ENCODE measurements at places on chromosomes 1 and 21.

GRCh38 chr21:42142627-42143026 lies 71.5 kb downstream of the UMODL1 start:
- DNase-seq = no peak

- DNase-seq = no peak
Measured at GRCh38 chr1:19160831-19161230, 49.2 kb downstream of the UBR4 start.

DNA sequence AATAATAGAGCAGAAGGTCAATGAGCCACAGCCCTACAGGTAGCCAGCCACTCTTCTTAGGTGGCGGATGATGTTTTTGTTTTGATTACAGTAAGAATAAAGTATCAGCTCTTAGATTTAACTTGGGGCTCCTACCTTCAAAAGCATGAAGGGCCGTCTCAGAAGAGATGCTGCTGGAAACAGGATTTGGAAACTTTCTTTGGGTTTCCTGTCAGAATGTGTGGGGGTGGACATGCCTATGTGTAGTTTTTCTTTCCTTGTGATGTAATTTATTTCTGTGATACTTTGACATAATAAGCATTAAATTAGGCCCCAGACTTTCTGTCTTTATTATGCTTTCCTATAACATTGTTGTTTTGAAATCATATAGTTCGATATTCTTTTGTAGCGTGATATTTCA lies 1.5 kb downstream of the RAP1A start:
- no peak for DNase-seq

DNA sequence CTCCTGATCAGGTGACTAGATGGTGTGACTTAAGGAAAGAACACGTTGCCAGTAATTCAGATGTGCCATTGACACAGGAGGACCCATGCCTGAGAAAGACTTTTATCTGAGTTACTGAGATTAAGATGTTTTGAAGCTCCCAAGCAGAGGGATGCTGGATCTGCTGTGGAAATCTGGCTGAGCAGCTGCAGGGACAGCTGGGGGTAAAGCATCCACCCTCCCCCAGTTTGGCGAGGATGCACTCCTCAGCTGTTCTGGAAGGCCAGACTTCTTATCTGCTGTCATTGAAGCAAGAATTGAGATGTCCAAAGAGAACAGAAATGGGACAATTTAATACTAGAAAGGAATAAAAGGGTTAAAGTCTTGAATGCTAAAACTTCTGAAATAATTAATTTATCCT lies 25.7 kb downstream of the TTC3 start:
- no peak for DNase-seq

DNA sequence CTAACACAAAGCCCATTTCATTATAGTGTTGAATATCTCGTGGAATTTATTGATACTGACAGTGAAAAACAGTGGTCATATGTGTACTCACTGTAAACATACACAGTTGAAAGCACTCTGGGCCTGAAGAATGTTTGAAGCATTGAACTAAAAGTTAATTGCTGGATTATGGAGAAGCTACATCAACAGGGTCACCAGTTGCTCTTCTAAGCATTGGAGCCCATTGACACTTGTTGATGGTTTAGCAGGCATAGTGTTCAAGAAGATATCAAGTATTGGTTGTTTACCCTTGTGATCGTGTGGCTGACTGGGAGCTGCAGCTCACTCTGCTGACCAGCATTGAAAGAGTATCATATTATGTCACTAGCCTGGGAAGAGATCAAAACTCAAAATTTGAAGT lies 10.3 kb downstream of the ZYG11A start:
- no peak for DNase-seq

DNA sequence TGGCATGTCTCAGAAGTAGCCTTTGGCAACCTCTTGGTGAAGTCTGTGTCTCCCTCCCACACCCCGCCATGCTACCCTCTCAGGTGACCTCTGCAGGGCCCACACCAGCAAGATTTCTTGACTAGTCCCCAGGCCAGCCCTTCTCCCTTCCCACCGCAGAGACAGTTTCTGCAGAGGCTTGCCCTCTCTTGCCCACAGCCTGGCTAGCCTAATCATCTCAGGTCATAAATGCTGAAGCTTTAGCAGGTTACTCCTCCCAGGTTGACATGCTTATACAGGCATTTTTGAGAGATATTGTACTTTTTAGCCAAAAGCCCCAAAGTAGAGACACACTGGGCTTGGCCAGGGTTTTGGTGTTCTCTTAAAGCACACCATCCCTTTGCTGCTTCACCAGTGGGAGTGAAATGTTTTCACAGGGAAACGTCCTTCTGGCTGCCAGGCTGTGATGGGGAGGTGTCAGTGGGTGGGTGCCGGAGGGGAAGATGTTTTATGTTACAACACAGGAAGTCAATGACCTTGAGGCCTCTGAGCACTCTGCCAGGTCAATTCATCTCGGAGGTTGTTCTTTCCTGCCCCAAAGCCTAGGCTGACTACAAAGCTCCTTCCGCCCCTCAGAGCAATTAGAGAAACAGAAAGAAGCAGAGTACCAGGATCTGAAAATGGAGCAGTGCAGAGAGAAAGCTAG lies 58.5 kb downstream of the STYXL2 start:
- no peak for DNase-seq

DNA sequence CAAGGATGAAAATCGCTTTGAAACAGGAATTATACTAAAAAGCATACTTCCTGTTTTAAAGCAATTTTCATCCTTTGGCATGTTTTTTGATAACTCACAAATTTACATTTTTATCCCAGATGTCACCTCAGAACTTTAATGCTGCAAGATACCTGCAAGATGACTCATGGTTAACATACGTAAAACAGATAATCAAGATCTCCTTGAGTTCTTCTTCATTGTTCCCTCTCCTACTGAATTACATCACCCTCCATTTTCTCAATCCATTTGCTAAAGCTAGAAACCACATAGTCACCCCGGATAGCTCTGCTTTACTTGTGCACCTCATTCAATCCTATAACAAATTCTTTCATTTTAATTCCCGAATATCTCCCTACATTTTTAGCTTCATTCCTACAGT lies 1114.2 kb downstream of the PLA2G4A start:
- DNase-seq = no peak

GRCh38 chr1:171868217-171868803 lies 27.0 kb downstream of the DNM3 start:
- DNase-seq = no peak

- DNase-seq = no peak
Measured at GRCh38 chr1:179598631-179599030, 7.0 kb downstream of the TDRD5 start.

GRCh38 chr1:209542585-209542984 lies 40.9 kb upstream of the CAMK1G start:
- DNase-seq = no peak

GRCh38 chr21:45253633-45254459 lies 33.8 kb downstream of the POFUT2 start:
- no peak for DNase-seq

DNA sequence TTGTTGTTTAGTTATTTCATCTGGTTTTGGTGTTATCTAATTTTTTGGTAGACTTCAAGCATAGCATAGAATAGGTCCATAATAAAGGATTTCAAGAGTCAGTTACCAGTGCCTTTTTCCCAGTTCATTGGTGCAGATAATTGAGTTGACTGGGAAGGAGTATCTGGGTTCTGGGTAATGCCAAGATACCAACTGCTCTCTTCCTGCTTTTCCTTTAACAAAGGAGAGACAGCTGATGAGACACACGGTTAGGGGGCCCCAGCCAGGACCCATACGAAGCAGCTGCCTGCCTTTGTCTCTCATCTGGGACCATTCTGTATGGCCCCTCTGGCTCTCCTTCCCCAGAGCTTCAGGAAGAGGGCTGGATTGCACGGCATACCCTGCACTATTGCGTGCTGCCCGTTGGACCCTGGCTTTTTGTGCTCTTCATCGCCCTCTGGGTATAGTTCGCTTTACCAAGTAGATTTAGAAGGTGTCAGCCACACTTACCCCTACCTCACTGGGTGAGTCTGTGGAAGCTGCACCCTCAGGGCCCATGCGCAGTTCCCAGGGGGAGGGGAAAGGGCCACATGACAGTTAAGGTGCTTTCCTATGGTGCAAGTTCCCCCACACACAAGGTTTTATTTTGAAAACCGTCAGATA lies 7.0 kb downstream of the NAV1 start:
- no peak for DNase-seq

DNA sequence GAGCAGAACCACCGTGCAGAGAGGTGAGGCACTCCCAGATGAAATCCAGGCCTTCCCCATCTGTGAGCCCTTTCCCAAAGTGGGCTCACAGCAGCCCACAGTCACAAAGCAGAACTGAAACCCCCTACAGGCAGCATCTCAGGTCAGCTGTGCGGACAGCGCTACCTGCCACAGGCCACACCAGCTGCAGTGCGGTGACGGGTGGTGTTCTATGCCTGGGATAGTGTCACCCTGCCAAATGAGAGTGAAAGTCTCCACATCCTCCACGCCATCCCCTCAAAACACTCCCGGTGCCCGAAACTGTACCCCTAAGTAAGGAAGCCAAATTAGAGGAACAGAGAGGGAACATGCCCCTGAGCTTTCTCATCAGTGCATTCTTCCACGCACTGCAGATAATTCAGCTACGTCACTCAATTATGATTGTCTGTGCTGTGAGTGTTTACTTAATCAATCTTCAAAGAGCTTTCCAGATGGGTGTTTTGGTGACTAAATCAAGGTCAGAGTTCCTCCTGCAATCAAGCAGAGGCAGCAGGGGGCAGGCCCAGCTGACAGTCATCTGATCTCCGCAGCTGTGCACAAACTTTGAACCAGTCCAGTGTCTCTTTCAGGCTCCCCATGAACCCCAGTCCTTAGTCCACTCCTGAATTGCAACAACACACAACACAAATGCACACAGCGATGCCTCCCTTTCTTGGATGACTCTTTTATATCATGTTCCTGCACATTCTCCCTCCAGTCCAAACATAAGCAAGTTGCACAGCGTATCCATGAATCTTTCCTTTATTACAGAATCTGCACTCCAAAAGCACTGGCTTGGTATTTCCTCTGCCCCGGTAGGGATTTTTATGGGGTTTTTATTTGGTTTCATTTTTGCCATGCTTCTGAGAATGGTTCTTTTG lies 150.0 kb downstream of the TOMM20 start:
- peak; percentile 52 for DNase-seq

GRCh38 chr1:51664421-51665240 lies 47.7 kb downstream of the OSBPL9 start:
- DNase-seq = no peak

DNA sequence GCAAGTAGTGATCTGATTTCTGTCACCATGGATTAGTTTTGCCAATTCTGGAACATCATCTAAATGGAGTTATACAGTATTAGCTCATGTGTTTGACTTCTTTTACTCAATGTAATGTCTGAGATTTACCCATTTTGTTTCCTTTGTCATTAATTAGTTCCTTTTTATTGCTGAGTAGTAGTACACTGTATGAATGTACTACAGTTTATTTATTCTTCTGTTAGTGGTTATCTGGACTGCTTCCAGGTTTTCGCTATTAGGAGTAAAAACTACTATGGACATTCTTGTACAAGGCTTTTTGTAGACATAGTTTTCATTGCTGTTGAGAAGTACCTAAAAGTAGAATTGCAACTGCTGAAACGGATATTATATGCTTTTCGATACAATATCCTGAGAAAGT lies 14.1 kb downstream of the SUCO start:
- DNase-seq = no peak

GRCh38 chr1:44275991-44276405 lies 62.7 kb downstream of the DMAP1 start:
- DNase-seq = no peak

GRCh38 chr1:203058676-203058935 lies 27.2 kb downstream of the MYOG start:
- DNase-seq = no peak

DNA sequence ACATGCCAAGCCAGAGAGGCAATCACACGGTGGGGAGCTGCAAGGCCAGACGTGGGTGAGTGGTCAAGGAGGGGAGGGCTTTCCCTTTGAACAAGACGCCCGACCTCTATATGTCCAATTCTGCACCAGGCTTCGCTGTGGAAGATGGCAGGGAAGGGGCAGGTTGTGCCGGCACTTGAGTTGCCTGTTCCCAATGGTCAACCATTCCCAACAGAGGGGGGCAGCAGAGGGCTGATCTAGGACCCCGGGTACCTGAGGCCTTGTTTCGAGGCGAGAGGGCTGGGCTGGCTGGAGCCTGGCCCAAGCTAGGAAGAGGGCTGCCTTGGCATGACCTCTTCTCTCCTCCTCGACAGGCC lies 64.9 kb downstream of the TMEM53 start:
- peak; percentile 37 for DNase-seq

DNA sequence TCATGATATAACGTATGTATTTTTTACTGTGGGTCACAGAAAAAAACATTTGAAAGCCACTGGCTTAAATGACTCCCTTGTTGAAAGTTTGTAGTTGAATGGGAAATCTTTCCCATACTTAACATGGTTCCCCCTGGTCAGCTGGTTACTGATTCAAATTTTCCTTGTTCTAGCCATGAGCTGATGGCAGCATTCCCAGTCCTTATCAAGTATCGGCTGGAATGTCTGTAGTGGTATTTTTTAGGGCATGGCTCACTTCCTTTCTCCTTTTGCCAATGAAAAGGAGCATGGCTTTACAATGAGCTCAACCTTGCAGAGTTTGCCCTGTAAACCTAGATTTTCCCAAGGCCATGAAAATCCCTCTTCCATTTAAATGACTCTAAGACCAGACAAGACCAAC lies 55.7 kb downstream of the GIPC2 start:
- DNase-seq = no peak

DNA sequence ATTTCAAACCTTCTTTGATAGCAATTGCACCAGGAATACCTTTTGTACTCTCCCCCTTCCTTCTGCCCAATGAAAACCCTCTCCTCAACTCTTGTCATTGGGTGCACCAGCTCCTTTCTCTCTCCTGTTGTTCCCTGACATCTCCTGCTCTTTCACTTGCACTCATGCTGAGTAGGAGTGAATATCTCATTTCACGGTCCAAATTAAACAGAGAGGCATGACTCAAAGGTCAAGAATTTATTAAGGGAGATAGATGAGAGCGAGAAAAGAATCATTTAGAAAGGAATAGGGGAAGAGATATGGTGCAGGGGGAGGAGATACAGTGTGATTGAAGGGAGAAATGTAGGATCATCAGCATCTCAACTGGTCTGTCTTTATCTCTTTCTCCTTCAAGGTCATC lies 22.1 kb downstream of the AIM2 start:
- DNase-seq = no peak

GRCh38 chr1:86416343-86416742 lies 7.6 kb upstream of the CLCA2 start:
- DNase-seq = no peak

GRCh38 chr1:156480016-156480370 lies 20.6 kb downstream of the MEF2D start:
- DNase-seq = no peak

- DNase-seq = no peak
Measured at GRCh38 chr1:3438661-3439180, 15.7 kb upstream of the ARHGEF16 start.
